ENCODE measurements at places on chromosomes 7 and 10.

DNA sequence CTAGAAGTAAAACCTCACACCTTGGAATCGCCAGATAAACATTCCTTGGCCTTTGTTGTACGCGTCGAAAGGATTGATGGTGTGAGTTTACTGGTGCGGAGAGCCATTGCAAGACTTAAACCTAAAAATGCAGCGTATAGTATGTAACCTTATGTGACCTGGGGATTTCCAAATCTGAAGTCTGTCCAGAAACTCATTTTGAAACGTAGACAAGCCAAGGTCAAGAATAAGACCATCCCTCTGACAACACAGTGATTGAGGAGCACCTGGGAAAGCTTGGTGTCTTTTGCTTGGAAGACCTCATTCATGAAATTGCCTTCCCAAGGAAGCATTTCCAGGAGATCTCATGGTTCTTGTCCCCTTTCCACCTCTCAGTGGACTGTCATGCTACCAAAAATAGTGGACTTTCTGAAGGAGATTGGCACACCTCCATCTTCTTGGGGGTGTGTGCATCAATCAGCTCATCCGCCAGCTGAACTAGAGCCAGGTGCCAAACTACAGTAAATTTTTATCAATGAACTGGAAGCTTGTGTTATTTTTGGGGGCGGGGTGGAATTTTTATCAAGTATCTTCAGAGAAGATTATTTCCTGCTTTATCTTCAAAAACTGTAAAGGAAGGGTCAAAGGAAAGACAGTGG lies 8.1 kb downstream of the POR start:
- no peak for DNase-seq

GRCh38 chr7:123770378-123770777 lies 21.6 kb upstream of the WASL start:
- peak; percentile 66 for DNase-seq

DNA sequence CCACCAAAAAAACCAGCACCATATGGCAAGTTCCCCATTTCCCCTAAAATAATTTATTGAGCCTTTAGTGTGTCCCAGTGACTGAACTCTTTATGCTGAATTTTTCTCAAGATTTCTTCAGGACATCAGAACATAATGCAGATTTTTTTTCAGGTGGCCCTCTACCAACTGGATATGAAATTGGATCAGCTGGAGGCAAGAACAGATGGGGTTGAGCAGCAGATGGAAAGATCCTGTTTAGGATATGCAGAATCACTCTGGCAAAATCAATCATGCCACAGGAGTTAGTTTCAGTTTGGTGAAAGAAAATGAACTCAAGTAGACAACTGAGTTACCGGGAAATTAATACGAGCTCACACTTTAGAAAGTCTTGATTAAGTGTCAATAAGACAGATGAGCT lies 761.5 kb upstream of the C7orf33 start:
- DNase-seq, result no peak

DNA sequence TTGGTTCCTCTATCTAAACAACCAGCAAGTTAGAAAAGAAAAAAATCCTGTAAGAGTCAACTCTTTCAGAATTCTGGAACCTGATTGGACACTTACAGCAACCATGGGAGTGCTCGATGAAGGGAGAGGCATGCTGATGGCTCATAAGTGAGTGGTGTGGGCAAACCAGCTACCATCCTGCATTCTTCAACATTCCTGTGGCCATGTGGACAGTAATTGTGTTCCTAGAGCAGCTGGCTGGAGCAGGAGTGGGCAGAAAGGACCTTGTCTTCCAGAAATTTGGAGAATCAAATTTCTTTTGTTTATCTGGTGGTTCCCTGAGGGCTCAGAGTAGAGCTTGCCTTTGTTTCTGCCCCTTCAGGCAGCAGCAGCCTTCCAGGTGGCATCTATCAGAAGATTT lies 22.5 kb upstream of the MYL7 start:
- DNase-seq, result peak; percentile 90

- peak; percentile 27 for DNase-seq
Measured at GRCh38 chr7:266851-267840, 22.8 kb upstream of the FOXL3 start.

GRCh38 chr7:87627634-87627994 lies 584 bp upstream of the RUNDC3B start:
- DNase-seq, result no peak

- no peak for DNase-seq
Measured at GRCh38 chr10:36141856-36142560, 499.9 kb upstream of the FZD8 start.

GRCh38 chr7:48154792-48155413 lies 16.4 kb upstream of the ABCA13 start:
- DNase-seq, result peak; percentile 65

- no peak for DNase-seq
Measured at GRCh38 chr10:86123304-86123703, 243.3 kb downstream of the GRID1 start.

DNA sequence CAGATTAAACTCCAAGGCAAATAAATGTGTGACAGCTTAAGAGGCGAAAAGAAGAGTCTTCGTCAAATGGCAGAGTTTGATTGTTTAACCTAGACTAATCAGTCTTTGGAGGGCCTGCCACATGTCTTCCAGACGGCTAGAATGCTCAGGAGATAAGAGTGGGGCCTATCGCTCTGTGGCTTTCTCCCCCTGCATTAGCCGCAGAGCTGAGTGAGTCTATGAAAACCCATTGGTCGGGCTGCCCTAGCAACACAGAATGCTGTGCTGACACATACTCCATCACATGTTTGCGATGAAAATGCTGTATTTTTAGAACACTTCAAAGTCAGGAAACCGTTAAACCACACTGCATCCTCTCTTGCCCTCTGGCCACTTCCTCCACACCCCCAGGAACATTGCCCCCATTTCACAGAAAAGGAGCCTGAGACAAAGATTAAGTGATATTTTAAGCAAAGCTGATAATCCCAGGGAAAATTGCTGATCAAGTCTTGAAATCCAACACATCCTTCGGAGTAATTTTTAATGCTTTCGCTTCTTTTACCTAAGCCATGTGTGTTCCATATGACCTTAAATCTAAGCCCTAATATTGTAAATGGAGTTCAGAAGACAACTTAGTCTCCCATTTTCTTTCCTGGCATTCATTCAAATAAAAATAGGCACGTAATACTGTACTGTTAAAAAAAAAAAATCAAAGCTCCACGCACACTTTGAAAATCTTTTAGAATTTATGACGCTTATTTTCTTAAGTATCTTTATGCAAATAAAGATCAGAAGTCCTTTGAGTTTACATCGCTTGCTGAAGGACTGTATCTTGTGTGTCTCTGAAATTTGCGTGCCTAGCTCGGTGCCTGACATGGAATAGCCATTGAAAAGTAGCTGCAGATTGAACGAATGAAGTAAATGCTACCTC lies 161.2 kb downstream of the CELF2 start:
- DNase-seq, result peak; percentile 2

GRCh38 chr7:3289996-3290395 lies 11.1 kb upstream of the SDK1 start:
- DNase-seq, result peak; percentile 35

- no peak for DNase-seq
Measured at GRCh38 chr10:27730041-27730440, 15.6 kb downstream of the MKX start.

- DNase-seq, result peak; percentile 69
Measured at GRCh38 chr7:2870471-2870931, 26.4 kb upstream of the GNA12 start.

GRCh38 chr10:546971-547590 lies 142.4 kb downstream of the DIP2C start:
- DNase-seq, result no peak

- no peak for DNase-seq
Measured at GRCh38 chr10:43785252-43785651, 136.6 kb upstream of the ZNF32 start.

GRCh38 chr7:46290374-46291049 lies 369.4 kb upstream of the IGFBP3 start:
- no peak for DNase-seq

- DNase-seq, result no peak
Measured at GRCh38 chr10:8437896-8438295, 383.4 kb downstream of the GATA3 start.

- DNase-seq, result no peak
Measured at GRCh38 chr7:7802531-7802930, 84.1 kb upstream of the RPA3 start.

DNA sequence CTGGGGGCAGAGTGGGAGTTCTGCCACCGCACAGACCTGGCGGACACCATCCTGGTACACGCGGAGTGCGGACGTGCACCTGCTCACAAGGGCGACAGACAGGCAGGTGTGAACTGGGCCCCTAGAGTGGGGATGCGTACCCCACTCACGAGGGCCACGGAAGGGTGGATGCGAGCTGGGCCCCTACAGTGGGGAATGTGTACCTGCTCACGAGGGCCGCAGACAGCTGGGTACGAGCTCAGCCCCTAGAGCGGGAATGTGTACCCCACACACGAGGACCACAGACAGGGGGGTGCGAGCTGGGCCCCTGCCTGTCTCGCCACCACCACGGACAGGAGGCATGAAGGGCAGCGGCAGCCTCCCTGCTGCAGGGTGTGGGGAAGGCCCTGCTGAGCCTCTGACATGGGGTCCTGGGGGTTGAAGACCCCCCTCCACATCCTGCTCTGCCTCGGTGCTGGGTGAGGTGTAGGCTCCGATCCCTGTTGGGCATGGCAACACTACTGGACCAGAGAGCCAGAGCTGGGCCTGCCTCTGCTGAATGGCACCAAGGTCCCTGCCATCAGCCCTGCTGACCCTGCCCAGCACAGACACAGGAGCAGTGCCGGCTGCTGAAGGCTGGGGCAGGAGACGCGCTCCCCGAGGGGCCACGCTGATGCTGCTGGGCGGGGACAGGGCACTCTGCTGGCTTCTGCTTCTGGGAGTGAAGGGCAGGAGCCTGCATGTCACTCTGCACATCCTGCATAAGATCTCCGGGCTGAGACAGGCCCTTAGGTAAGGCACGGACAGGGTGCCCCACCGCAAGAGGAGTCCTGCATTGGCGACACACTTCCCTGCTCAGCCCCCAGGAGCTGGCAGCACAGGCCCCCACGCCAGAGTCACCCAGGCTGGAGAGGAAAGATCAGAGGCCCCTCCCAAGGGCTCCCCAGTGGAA lies 259.2 kb downstream of the MAD1L1 start:
- DNase-seq, result no peak

- DNase-seq, result peak; percentile 97
Measured at GRCh38 chr7:101138213-101138870, 11.4 kb downstream of the SERPINE1 start.

GRCh38 chr7:8433477-8434289 lies at the start of gene NXPH1:
NXPH1 (plus strand) TSS chr7:8433609.
- DNase-seq, result no peak

DNA sequence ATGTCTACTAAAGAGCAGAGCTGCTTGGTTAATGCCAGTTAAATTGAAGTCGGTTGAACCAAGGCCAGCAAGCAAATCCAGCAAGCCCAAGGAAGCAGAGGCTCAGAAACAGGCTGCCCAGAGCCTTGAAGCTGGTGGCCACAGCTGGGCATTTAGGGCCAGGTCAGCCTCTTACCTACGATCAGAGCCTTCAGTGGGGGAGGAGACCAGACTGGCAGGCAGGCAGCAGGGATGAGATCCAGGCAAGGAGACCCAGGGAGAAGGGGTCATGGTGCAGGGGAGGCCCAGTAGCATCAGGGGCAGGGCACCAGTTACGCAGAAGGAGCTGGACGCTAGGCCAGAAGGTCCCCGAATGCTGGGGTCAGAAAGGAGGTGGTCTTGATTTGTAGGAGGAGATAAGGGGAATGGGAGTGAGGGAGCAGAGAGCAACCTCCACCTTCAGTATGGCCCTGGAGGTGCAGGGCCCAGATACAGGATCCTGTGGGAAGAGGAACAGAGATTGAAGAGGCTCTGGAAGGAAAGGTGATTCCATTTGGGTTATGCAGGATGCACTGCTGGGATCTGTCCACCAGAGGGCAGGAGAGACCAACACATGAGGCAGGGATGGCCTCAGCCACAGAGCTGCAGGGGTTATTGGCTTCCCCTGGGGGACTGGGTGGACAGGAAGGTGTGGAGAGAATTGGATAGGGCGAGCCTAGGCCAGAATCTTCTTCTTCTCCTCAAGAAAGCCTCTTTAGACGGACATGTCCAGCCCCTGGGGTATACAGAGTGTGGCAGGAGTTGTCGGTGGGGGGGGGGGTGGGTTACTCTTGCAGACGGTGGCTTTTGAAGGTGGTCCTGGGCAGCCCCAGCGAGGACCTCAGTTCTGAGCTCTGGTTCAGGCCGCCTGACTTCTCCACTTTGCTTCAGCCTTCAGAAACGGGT lies 132.6 kb upstream of the PODXL start:
- DNase-seq, result peak; percentile 71

DNA sequence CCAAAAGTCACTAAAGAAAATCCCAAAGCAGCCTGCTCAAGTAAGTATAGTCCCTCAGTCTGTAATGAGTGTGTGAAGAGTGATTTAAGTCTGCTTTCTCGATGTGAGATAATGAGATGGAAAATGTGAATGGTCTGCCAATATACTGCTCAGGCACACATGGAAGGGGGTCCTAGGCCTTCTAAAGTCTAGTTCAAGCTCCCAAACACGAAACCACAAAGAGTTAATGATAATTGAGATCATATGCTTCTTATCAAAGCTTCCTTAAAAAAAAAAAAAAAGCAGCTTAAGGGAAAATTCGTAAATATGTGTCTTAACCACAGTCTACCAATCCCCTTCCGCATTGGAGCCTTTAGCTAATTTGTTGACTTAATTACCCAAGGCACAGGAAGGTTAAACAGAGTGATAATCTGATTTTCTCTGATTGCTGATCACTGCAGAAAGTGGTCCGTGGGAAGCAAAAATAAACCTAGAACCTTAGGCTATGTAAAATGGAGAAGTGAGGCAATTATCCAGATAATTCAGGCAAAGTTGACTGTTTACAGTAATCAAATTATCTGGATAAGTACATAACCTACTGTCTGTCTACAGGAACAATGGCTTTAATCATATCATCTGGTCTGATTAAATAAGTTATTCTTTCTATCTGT lies 172.9 kb downstream of the MBL2 start:
- no peak for DNase-seq

DNA sequence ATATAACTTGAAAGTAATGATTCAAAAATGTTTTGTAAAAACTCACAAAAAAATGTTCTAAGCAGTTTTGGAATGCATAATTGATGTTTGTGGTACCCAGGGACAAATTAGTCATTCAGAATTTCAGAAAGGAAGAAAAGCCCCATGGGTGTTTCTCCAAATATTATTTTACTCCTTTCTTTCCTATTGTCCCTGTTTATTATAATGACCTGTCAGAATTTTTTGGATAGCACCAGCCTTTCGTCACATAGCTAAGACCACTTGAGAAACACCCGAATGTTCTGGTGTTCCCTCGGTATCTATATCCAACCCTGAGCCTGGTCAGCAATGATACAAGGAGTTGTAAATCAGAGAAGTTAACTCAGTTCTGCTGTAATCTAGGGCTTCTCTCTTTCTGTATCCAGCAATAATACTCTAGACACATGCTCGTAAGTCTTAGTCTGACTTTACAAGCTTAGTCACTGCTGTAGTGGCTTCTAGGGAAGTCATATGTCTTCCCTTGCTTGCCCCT lies 64.8 kb upstream of the MEOX2 start:
- DNase-seq, result peak; percentile 31
